Cerebellar cortex (tissue), 1 donor: ENCODE measurements at places on chromosomes 11 and 22.

- DNase-seq = no peak
Measured at GRCh38 chr11:55967914-55968313, 1.8 kb downstream of the OR10AG1 start.

- DNase-seq = no peak
Measured at GRCh38 chr11:69437876-69438205, 43.6 kb upstream of the LINC01488 start.

DNA sequence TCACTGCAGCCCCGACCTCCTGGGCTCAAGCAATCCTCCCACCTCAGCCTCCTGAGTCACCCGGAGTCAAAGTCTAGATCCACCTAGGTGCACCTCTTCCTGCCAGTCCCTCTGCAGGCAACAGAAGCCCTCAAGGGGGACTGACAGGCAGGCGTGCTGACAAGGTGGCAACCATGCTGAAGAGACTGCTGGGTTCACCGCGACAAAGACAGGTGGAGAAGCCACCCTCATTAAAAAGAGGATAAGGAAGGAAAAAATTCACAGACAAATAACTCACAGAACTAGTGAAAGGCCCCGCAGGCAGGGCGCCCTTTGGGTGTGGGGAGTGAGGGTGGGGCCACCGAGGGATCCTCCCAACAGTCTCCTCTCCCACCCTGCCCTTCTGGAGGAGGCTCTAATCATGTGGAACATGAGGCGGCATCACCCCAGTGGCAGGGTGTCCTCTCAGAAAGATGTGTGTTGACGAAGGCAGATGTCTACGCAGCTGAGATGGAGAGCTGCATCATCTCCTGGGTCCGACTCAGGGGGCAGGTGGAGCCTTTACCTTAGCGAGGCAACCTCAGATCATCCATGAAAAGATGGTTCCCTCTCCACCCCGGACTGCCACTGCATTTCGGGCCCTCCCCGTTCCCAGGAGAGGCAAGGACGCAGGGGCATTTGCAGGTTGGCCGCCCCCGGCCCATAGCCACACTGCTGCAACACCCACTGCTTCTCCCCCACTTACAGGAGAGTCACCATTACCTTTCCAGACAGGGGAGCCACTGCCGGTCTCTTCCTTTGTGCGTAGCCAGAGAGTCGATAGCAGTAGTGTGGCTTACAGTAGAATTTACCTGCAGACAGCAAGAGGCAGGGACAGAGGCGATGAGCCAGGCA, 91.2 kb upstream of the BID start:
- DNase-seq = no peak

DNA sequence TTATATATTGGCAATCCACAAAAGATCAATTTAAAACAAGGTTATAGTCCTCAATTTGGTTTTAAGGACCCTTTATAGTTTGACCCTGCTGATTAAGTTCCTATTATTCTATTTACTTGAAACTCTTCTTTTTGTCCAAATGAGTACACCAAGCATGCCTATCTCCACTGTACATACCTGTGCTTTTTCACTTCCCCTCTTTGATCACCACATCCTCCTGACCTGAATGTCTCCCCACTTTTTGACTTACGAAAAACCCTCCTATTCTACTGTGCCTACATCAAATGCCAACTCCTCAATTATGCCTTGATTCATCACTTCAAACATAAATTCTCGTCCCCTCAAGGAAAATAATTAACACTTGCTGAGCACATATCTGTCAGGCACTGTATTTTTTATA, 113.5 kb downstream of the SOX6 start:
- DNase-seq = no peak

- DNase-seq = no peak
Measured at GRCh38 chr11:75449271-75449670, 16.3 kb upstream of the KLHL35 start.
